H54 (cell line): ENCODE measurements at places on chromosomes 16 and 17.

DNA sequence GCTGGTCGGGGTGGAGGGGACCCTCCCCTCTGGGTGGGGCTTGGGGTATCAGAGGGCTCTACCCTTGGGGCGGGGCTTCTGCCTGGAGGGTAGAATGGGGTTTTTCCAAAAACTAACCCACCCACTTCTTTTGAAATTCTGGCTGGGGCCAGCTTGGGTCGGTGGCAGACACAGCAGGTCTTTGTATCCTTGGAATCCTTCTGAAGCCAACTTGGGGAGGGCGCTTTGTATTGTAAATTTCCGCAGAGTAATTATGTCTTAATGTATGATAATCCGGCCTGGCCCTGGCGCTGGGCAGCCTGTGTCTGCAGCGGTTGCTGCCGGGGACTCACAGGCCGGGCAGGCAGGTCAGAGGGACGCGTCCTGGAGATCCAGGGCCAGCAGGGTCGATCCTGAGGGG lies 33.9 kb upstream of the GSE1 start:
- no peak for DNase-seq

- peak; percentile 90 for DNase-seq
Measured at GRCh38 chr16:67170168-67170948, at the start of gene NOL3. TSS of gene NOL3 (plus strand) at chr16:67170538.

GRCh38 chr17:62652251-62653001 lies 25.0 kb downstream of the MRC2 start:
- DNase-seq = peak; percentile 92

- DNase-seq = no peak
Measured at GRCh38 chr17:40363111-40363827, 1.3 kb downstream of the GJD3 start.

GRCh38 chr16:10708969-10709368 lies 14.2 kb upstream of the TEKT5 start:
- DNase-seq = no peak

DNA sequence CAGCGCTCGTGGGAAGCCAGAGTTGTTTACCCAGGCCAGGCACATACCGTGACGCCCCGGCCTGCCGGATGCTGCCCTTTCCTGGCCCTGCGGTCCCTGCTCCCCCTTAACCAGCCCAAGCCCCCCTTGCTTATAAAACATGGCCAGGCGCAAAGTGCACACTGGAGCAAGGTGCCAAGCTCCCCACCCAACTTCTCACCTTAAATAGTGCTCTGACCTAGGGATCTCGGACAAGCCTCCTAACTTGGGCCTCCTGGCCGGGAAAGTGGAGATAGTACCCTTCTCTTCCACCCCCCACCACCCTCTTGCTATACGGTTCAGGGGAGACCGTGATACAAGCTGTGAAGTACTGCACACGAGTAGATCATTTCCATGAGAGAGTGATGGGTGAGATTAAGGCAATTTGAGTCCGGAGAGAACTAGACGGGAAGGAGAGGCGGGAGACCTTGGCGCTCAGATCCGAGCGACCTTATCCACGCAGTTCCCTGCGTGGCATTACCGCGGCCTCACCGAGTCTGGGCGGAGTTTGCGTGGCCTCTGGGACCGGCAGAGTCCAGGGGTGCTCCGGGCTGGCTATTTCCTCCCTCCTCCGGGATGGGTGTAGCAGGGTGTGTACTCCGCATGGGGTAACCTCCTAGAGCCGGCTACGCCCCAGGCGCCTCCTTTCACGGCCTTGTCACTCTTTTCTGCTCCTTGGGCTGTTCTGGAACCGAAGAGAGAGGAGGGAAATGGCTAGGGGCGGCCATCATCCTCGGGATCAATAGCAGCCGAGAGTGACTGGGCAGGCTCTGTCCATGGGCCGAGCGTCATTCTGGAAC lies 4.4 kb upstream of the LHX1 start:
- DNase-seq = no peak

- DNase-seq = no peak
Measured at GRCh38 chr17:66548158-66548557, 245.7 kb downstream of the PRKCA start.

DNA sequence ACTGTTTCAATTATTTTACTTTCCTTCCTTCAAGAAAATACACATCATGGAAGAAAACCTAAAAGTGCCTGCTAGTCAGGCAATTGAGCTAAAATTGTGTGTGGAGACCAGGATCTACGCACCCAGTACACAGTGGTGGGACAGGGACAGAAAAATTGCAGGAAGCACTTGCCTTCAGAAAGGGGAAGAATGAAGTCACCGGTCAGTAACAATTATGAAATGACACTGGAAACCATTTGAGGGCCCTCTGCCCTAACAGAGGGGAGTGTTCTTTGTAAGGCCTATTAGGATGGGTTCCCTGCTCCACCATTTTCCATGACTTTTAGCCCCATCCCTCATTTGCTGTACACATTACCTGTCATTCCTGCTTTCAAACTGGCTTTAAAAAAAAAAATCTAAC lies 4.5 kb upstream of the PHAF1 start:
- no peak for DNase-seq

- DNase-seq = no peak
Measured at GRCh38 chr17:47732399-47733046, 513 bp upstream of the TBX21 start.

DNA sequence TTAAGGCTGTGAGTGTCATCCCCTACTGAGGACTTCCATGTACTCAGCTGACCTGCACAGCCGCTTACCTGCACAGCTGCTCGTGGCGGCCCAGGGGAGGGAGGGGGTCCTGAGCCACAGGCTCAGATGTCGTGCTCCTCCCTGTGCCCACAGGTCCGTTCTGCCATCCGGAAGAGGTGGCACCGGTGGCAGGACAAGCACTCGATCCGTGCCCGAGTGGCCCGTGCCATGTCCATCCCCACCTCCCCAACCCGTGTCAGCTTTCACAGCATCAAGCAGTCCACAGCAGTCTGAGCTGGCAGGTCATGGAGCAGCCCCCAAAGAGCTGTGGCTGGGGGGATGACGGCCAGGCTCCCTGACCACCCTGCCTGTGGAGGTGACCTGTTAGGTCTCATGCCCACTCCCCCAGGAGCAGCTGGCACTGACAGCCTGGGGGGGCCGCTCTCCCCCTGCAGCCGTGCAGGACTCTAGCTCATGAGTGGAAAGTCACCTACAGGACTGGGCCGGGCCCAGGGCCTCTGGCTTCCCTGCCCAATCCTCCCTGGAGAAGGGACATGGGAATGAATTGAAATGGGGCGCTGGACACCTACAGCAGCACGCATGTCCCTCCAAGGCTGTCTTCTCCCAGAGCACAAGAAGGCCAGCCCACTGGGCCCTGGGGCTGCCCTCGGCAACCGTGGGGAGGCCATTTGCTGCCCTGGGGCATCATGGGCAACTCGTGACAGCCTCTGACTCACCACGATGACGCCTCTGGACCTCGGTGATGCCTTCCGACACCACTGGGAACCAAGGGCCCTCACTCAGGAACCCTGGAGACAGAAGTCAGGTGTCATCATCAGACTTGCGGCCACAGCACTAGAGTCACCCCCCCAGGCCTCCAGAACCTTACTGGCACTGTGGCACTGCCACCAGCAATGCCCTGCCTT lies 9.9 kb upstream of the SPPL2C start:
- peak; percentile 63 for DNase-seq

- peak; percentile 55 for DNase-seq
Measured at GRCh38 chr16:68790130-68790761, 53.1 kb upstream of the TANGO6 start.

- DNase-seq = no peak
Measured at GRCh38 chr17:64016231-64016784, 4.1 kb downstream of the ICAM2 start.

- DNase-seq = peak; percentile 18
Measured at GRCh38 chr17:78672871-78673371, 95.7 kb upstream of the DNAH17 start.

- DNase-seq = peak; percentile 25
Measured at GRCh38 chr17:35243561-35244340, 879 bp downstream of the SLFN5 start.

GRCh38 chr16:67430977-67431774 lies at the start of gene HSD11B2:
TSS of gene HSD11B2 (plus strand) at chr16:67431121. CDS start at chr16:67431249, 128 bp downstream.
- peak; percentile 52 for DNase-seq

GRCh38 chr17:40069751-40070708 lies 7.3 kb downstream of the THRA start:
- DNase-seq = no peak

DNA sequence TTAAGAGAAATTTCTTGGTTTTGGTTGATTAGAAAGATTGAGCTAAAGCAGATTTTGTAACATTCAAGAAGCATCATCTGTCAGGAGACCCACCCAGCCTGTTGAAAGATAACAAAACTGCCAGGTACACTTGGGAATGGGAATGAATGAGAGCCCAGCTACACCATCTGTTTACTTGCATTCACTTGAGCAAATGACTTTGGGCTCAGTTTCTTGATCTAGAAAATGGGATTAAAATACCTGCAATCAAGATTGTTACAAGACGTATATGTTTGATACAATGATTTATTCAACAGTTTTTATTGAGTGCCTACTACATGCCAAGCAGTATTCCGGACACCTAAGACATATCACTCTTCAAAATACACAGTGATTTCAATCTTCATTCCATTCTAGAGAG lies 76.3 kb upstream of the HAS3 start:
- no peak for DNase-seq

GRCh38 chr16:845351-845745 lies 44.8 kb upstream of the GNG13 start:
- no peak for DNase-seq

DNA sequence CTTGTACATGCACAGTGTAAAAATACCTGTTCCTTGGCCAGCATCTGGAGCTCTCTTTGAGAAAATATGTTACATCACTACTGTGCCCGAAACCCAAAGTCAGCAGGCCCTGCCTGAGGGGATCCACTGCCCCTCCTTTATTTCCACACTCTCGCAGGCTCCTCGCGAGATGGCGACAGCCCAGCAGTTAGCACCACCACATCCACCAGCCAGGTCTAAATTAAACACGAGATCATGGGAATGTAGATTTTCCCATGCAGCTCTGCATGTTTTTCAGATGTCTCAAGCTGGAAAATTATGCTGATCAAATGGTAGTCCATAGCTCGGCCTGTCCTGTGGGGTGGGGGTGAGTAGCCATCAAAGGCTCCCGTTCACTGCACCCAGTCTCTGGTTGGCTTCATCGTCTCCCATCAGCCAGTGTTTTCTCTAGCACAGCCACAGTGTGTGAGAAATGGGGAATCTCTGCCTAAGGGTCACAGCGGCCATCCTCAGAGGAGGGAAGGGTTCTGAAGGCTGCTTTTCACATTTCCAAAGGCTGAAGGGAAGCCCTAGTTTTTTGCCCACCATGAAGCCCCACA lies 34.7 kb downstream of the EPN2 start:
- no peak for DNase-seq

DNA sequence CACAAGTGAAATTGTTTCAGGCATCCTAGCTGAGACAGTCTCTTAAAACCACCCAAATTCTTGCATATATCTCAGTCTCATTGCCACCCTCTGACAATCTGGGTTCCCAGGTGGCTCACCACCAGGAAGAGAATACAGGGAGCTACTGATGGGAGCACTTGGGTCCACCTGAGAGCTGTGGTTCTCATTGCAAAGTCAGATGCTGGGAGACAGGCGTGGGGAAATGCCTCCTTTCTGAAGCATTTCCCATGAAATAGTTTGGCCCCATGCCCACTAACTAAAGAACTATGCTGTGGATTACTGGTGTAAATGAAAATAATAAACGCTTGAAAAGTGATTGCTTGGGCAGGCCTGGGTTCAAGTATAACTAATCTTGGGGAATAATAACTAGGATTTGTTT lies 70.3 kb downstream of the CMC2 start:
- DNase-seq = no peak

DNA sequence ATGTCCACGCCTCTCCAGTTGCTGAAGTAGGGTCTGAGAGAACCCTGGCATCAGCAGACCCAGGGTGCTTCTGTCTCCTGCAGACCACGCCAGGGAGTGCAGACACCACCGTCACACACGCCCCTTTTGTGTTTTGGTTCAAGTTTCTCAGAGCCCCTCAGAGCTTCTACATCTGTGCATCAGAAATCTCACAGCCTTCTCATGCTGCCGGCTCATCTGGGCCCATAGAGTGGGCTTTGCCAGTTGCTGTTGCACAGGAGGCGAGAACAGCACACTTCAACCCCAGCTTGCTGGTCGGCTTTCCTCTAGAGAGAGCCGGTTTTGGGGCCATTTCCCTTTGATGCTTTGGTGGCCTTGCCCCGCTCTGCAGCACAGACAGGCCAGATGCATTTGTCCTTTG lies 60.9 kb downstream of the PDPK1 start:
- no peak for DNase-seq

DNA sequence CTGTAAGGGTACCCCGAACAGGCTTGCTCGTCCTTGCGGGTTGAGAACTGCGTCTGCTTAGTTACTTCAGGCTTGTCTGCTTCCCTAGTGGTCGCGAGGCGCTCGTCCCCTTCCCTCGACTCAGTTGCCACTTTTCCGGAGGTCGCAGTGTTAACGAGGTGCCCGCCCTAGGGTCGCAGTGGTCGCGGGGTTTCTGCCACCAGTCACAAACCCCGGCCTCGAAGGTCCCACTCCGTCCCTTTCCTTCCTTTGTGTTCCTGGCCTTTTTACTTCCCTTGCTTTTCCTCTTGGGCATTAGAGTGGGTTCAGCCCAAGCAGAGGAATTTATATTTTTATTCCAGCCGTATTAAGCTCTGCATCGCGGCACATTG lies 299 bp downstream of the NUP85 start:
- DNase-seq = no peak

DNA sequence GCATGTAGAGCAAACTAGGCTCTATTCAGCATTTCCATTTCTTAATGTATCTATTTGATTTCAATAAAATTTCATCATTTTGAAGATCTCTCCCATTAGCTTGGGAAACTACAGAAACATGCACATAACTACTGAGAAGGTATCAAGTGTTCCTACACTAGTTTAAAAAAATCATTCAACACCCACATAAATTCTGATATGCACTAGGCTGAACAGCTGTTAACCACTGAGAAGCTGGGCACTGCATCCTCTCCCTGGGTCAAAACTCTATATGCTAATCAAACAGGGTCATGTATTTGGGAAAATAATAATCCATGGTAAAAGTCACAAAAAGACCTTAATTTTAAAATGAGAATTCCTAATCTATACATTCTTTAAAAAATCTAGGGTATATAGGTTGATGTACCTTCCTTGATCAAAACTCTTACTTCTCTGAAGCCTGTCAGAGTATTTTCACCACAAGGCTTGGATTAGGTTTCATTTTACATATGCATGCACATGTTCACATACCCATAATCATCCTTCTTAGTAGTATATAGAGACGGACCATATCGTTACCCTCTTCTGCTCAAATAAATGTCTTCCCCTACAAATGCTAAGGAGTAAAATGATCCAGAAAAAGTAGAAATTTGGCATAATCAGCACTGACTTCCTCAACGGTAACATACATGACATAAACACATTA lies 57.2 kb downstream of the KANSL1 start:
- DNase-seq = no peak

- no peak for DNase-seq
Measured at GRCh38 chr16:54203384-54203783, 83.2 kb downstream of the IRX3 start.

- DNase-seq = no peak
Measured at GRCh38 chr16:2691491-2692248, 9.3 kb downstream of the KCTD5 start.

- no peak for DNase-seq
Measured at GRCh38 chr17:76089680-76090516, 10.9 kb downstream of the ZACN start.
